T-cell (primary cell): ENCODE measurements at places on chromosomes 16 and 17. TPM values are rescaled to one million over a fixed set of nuclear protein-coding genes. Genes with fewer than 3 reads are reported as not detected.

The ERBB2 gene
- total RNA-seq: 4.6 TPM

The NKD1 gene
- total RNA-seq: 15.8 TPM

The ANKFN1 gene
- not detected for total RNA-seq

The MT1F gene
- 9.3 TPM for total RNA-seq

The OSGIN1 gene
- total RNA-seq: 0.41 TPM

The KRTAP1-1 gene
- total RNA-seq: not detected

The OR3A3 gene
- not detected for total RNA-seq

The PRR14 gene
- total RNA-seq: 75.3 TPM

The KRT20 gene
- not detected for total RNA-seq

The KCNH6 gene
- total RNA-seq: not detected

The RNF166 gene
- 264 TPM for total RNA-seq

The STH gene
- not detected for total RNA-seq
